ENCODE measurements at places on chromosomes 2 and 18.

DNA sequence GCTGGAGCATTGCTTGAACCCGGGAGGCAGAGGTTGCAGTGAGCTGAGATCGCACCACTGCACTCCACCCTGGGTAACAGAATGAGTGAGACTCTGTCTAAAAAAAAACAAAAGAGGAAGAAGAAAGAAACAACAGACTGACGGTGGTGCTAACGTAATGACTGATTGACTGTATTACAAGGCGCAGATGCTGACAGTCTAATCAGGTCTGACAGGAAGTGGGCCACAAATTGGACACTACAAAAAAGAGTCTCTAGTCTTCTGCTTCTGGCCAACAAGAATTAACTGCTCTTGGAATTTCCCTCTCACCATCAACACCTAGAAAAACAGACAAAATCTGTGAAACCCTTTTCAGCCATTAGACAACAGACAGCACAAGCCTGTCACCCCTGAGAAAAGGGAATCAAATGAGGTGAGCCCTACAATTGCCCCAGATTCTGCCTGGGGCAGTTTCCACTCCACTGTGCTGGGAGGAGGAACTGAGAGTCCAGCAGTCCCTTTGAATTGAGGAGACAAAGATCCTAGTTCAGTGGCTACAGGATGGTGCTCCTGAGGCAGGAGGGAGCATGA lies 43.3 kb downstream of the SNED1 start:
- no peak for DNase-seq

GRCh38 chr18:49123431-49123830 lies 172.7 kb upstream of the SMAD7 start:
- DNase-seq: no peak

DNA sequence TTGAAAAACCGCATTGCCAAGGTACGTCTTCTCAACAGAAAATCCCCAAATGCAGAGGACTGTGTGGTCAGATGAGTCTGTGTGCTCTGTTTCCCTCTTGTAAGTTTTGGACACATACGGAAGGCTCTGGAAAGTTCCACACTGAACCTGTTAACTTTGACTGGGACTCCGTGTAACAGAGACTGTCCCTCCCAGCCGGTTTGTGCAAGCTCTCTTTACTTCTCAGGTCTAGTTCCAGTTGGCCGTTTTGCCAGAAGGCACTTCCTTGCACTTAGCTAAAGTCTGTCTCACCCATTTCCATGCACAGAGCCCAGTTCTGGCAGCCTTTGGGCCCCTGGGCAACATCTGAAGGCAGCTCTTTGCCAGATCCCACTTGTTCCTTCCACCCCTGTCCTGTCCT lies 22.0 kb downstream of the EFHD1 start:
- no peak for DNase-seq

DNA sequence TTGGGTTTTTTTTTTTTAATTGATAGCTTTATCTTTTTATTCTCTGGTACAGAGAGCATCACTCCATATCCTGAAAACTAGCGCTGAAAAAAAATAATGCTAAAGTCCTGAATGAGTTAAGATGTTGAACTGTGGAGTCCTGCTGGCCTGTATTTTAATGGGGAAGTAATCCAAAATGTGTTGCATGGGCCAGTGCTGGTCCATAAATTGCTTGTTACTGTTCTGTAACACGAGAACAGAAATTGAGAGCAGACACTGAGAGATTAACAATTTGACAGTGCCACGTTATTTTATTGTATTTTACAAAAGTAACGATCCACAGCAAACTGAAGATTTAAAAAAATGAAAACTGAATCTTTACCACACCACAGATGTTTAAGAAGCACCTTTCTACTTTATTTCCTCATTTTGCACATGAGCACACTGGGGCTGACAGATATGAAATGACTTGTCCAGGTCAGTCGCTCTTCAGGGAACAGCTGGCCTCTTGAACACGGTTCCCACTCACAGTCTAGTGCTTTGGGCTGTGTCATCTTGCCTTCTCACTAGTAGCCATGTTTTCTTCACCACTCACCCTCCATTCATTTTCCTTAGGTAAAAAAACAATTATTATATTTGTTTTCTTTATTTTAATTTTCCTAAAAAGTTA lies 35.3 kb downstream of the ZCCHC2 start:
- DNase-seq: no peak

DNA sequence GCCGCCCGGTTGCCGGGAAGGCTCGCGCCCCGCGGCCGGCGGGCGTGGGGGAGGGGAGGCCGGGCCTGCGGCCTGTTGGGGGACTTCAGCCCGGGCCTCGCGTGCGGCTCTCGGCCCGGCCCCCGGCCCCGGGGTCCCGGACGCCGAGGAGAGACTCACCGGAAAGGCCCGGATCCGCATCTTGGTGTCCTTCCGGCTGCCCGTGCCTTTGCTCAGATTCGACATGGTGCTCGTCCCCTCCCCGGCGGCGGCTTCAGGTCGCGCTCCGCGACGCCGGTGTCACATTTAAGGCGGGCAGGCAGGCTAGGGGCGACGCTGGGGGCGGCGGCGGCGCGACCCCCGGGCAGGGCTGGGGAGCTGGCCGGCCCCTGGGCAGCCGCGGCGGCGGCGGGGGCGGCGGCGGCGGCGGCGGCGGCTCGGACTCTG lies 365 bp downstream of the CUL3 start:
- DNase-seq: peak; percentile 52

Data from effector memory CD8-positive, alpha-beta T cell (primary cell).